Activated CD4-positive, alpha-beta T cell treated with anti-CD3 and anti-CD28 coated beads, Interleukin-2, amount 10 ng/mL, durations not matched to agents 24 days and 14 days (primary cell): ENCODE measurements at places on chromosomes 2 and 18. TPM values are rescaled to one million over a fixed set of nuclear protein-coding genes. Genes with fewer than 3 reads are reported as not detected.

Gene ARHGAP28
- total RNA-seq = not detected in 2 replicates

Gene OTOS
- total RNA-seq = not detected in 2 replicates

GRCh38 chr2:9388950-9389911 is 34.1 kb downstream of the ITGB1BP1 start:
- no peak overlapping the region for H3K4me3 ChIP-seq
- no peaks in the 10 kb centered on the region for H3K4me1 ChIP-seq
- no peaks in the 10 kb centered on the region for H3K27me3 ChIP-seq
- no peak for DNase-seq

DNA sequence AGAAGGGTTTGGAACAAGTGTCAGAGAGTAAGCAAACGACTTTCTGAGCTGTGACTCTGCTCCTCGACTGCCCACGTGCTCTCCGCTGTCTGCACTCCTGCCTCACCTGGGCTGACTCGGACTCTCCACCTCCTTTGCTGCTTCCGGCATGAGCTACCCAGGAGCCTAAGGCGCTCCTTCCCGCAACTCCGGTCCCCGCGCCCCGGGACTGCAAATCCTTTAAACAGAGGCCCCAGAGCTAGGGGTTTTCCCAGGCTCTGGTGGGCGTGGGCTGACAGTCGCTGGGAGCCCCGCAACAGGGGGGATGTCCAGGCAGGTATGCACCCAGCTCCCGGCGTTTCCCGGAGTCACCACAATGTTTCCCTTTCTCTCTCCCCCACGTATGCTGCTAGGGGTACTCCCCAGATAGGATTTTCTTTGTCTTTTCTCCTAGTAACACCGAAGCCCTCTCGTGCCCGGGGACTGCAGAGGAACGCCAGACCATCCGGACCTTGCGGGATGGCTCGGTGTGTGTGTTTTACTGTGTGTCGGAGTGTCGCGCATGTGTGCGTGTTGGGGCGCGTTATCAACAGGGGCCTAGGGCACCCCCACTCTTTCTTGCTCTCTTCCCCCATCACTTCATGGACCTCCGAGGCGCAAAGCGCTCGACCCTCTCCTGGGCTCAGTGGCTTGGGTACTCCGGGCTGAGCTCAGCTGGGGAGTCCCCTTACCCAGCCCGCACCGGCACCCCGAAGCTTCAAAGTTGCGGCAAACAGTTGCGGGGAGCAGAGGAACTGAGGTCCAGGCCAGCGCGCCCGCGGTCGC is 691 bp upstream of the THSD7B start:
- H3K4me3 ChIP-seq = peak overlapping the region; percentile 9
- H3K27ac ChIP-seq = no peak overlapping the region
- H3K4me1 ChIP-seq = peaks cover 2% of the 10 kb centered on the region

GRCh38 chr2:36697424-36698066 is 1.0 kb downstream of the VIT start:
- no peak for DNase-seq
- no peak overlapping the region for H3K4me3 ChIP-seq
- H3K27me3 ChIP-seq = peaks cover 5% of the 10 kb centered on the region
- H3K36me3 ChIP-seq = no peaks in the 10 kb centered on the region
- no peaks in the 10 kb centered on the region for H3K4me1 ChIP-seq

DNA sequence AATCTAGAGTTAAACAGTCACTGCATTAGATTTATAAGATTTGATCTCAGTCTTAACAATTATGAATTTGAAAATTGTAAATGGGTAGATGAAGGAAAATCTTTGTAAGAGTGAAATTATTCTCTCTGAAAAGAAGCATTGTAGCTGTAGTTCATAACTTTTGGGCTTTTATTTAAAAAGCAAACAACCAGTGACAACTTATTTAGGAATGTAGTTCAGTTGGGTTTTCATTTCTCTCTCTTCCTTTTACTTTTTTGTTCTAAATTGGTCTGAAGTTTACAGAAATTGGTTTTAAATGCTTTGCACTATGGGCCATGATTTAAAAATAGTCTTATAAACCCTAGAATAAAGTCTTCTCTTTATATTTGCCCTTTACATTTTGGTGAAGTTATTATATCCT is 296.6 kb downstream of the GULP1 start:
- no peak for DNase-seq
- no peaks in the 10 kb centered on the region for H3K4me1 ChIP-seq
- H3K27ac ChIP-seq = no peak overlapping the region
- no peak overlapping the region for H3K4me3 ChIP-seq
- H3K27me3 ChIP-seq = no peaks in the 10 kb centered on the region

GRCh38 chr2:175147186-175147585 is 20.8 kb downstream of the ATF2 start:
- H3K4me3 ChIP-seq = no peak overlapping the region
- H3K27me3 ChIP-seq = no peaks in the 10 kb centered on the region
- peaks cover 13% of the 10 kb centered on the region for H3K4me1 ChIP-seq
- DNase-seq = no peak
